ENCODE measurements at places on chromosomes 7 and 10.

GRCh38 chr7:34622771-34623250 lies 35.2 kb upstream of the NPSR1 start:
- DNase-seq, result no peak

DNA sequence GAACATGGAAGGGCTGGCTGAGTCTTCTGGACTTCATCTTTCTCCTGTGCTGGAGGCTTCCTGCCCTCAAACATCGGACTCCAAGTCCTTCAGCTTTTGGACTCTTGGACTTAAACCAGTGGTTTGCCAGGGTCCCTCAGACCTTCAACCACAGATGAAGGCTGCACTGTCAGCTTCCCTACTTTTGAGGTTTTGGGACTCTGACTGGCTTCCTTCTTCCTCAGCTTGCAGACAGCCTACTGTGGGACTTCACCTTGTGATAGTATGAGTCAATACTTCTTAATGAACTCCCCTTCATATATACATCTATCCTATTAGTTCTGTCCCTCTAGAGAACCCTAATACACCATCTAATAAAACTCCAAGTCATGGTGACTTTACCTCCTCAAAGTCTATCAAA lies 4.0 kb upstream of the CLEC5A start:
- no peak for DNase-seq

GRCh38 chr10:61900829-61901792 lies at the start of gene ARID5B:
ARID5B (plus strand) TSS chr10:61901699; CDS start chr10:61901710, 11 bp downstream.
- DNase-seq, result peak; percentile 36

- no peak for DNase-seq
Measured at GRCh38 chr7:2613098-2613930, 18.5 kb upstream of the TTYH3 start.

GRCh38 chr7:7793249-7793648 lies 74.8 kb upstream of the RPA3 start:
- DNase-seq, result no peak
